ENCODE measurements at places on chromosomes 5 and 9.
A peak's percentile ranks its signal among the peaks of the same experiment; 100 is the strongest.

DNA sequence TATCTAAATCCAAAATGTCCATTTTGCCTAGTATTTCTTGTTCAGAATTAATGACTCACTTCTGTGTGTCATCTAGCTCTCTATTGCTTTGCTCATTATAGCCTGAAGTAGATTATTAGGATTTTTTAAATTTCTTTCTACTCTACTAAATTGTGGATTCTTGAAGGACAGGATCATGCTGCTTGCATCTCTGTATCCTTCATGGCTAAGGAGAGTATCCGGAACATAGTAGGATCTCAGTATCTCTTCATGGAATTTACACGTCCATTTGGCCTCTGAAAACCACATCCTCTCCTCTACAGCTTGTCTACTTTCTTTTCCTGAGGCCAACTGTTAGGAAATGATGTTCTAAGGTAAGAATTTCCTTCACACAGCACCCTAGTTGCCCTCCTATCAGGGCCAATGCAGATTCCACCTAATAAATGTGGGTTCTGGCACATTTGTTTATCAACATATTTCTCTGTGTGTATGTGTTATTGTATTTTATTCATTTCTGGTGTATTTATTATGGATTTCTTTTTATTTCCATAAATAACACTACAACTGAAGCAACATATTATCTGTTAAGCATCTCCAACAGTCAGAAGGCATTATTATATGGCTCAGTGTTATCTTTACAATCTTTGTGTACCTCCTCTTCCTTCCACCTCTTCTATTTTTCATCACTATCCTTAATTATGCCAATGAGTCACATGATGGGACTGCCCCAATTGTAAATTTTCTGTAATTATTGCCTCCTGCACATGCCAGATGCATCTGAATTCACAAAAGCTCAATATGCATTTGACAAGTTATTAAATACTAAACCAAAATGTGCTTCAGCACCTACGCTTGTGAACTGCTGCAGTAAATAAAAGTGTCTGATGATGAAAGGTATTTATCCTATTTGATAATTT is 557.8 kb upstream of the TLE4 start:
- DNase-seq = no peak

DNA sequence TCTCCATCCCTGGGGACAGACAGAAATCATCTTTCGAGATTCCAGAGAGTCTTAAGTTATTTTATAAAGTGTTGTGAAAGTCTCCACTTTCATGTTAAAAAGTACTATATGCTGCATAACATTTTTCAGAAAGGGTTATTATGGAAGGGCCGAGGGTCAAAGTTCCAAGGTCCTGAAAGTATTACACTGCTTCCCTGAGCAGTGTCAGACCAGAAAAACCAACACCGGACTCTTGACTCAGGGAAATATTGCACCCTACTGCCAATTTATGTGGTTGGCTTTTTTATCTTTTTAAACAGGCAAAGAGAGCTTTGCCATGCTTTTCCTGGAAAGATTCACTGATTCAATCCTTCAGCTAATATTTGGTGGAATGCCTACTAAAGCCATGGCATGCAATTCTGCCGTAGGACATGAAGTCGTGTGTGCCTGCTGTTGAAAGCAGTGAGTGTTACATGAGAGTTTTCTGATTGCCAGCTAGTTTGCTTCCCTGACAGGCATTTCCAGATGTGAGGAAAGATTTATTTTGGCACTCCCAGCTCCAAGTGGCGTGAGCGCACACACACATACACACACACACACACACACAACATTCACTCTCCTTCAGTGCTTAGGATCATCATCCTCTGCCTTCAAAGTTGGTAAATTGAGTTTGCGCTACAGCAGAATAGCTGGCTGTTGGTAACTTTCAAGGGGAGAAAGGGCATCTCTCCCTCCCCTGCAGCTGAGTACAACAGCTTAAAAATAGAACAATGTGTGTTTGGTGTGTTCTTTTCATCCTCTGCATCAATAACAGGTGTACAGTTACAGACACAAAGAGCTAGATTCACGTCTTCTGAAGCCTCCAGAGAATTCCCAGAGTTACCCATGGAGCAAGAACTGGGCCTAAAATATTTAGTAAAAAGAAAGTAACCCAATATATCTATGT is 45.6 kb downstream of the SLC1A3 start:
- DNase-seq = no peak

DNA sequence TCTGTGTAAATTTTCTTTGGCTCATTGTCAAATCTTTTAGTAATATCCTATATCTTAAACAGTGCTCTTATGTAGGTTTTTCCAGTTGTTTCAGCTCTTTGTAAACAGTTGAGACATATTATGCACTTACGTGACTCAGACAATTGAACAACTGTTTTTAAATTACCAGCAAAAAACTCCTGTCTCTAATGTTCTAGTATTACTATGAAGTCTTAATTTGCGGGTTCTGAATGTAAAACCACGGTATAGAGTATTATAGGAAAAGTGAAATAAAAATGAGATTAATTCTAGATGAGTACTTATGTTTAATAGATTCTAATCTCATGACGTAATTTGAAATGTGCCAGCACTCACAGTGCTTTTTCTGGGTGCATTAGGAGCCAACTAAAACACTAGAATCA is 136.0 kb downstream of the GDNF start:
- no peak for DNase-seq

- DNase-seq = no peak
These were observed 48.1 kb upstream of the NKD2 start for GRCh38 chr5:960551-960950.

- DNase-seq = peak; percentile 7
These were observed 71.9 kb downstream of the ARRDC3 start for GRCh38 chr5:91311168-91311696.

DNA sequence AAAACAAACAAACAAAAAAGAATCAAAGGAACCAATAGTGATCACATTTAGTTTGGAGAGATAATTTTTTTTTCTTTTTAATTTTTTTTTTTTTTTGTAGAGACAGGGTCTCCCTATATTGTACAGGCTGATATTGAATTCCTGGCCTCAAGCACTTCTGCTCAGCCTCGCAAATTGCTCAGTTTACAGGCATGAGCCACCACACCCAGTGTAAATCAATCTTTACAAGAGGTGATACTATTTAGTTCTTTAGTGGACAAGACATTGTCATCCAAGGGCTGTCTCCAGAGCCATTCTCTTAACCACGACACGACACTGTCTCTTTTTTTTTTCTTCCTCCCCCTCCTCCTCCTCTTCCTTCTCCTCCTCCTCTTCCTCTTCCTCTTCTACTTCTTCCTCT is 29.6 kb downstream of the ERAP2 start:
- DNase-seq = no peak

- DNase-seq = no peak
These were observed 38.9 kb downstream of the SLC35D2 start for GRCh38 chr9:96344458-96345180.

DNA sequence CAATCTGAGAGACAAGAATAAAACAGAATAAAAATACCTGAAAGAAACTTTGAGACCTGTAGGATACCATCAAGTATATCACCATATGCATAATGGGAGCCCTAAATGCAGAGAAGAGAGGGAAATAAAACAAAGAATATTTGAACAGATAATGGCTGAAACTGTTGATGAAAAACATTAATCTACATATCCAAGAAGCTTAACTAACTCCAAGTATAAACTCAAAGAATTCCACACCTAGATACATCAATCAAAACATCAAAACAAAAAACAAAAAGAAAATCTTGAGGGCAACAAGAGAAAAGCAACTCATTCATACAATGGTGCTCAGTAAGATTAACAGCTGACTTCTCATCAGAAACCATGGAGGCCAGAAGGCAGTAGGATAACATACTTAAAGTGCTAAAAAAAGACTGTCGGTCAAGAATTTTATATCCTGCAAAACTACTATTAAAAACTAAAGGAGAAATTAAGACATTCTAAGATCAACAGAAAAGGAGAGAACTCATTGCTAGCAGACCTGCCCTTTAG is 101.6 kb downstream of the FOXD1 start:
- DNase-seq = no peak

GRCh38 chr5:10481241-10481935 is 39.7 kb downstream of the ROPN1L start:
- DNase-seq = no peak

DNA sequence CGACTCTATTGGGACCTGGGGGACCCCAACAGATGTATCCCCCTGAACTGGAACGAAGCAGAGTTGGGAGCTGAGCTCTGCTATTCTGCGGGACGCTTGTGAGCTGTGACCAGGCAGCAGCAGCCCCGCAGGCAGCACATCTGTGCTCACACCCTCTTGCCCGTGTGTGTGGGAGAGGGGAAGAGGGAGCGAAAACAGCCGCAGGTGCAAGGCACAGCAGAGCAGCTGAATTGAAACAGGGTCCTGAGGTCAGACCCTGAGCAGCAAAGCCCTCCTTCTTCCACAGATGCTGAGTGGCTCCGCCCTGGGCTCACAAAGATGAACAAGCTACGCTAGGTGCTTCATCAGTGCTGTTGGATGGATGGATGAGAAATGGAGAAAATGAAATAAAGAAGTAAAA is 198.7 kb downstream of the HSPA4 start:
- DNase-seq = no peak

DNA sequence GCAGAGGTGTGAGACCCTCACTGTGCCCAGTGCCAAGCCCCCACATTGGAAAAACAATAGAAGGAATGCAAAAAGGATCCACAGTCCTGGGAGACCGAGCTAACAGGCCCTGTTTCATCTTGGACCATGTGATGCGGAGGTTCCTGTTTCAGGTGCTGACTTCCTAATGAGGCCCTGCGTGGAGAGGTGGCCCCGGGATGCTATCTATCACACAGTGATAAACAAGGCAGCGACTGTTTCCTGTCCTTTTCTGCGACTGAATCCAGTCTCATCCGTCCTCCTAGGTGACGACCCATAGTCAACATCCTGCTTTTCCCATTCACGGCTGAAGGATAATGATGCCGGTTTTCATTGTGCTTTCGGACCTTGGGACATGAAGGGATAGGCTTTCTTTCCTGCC is 56.4 kb upstream of the BOD1 start:
- DNase-seq = no peak

- no peak for DNase-seq
These were observed 12.2 kb downstream of the INVS start for GRCh38 chr9:100111235-100111634.

GRCh38 chr5:129441096-129441495 is 19.0 kb upstream of the ADAMTS19 start:
- no peak for DNase-seq

- no peak for DNase-seq
These were observed 143.4 kb upstream of the OTULINL start for GRCh38 chr5:14438195-14438606.

GRCh38 chr5:99032234-99033013 is 103.6 kb upstream of the CHD1 start:
- peak; percentile 53 for DNase-seq

GRCh38 chr9:116151966-116152381 is 1.6 kb upstream of the PAPPA start:
- DNase-seq = no peak

DNA sequence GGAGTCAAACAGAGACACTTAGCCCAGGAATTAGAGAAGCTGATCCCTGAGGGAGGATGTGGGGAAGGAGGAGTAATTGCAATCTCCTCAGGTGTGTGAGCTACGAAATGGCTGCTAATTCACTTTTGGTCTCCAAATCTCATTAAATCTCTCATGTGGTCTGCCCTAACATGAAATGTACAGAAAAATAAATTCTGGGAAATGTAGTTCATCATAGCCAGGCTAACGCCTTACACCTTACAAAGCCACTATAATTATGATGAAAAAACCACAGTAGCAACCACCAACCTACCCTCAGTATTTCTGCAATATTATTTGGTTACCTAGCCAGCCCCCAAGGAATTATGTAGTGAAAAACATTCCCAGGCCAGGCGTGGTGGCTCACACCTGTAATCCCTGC is 354.0 kb downstream of the TMEM167A start:
- no peak for DNase-seq

- no peak for DNase-seq
These were observed 419.8 kb upstream of the SMC2 start for GRCh38 chr9:103674271-103674670.

- no peak for DNase-seq
These were observed 11.1 kb upstream of the PPP1R2B start for GRCh38 chr5:156838961-156839360.

- peak; percentile 4 for DNase-seq
These were observed 218.6 kb downstream of the PJA2 start for GRCh38 chr5:109191153-109191558.

GRCh38 chr9:130104491-130105193 is 50.9 kb downstream of the GPR107 start:
- DNase-seq = no peak

DNA sequence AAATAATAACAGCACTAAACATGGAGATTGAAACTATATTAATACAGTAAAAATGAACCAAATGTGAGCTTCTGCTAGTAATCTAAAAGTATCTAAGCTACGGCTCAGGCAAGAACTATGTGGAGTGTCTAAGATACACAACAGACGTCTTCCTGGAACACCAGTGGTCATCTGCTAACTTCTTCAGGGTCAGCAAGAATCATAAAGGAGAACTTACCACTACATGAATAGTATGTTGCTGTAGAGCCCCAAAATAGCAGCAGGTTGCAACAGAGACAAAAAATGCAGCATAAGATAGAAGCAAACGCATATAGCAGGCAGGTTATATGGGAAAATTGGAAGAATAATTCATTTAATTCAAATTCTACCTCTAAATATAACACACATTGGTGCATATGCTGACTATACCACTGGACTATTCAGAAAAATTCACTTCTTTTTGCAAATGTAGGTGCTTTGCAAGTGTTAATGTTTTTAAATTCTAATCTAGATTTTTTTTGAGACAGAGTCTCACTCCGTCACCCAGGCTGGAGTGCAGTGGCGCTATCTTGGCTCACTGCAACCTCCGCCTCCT is 27.1 kb downstream of the DCTN4 start:
- no peak for DNase-seq

- no peak for DNase-seq
These were observed 96.1 kb downstream of the JAKMIP2 start for GRCh38 chr5:147686421-147686820.

DNA sequence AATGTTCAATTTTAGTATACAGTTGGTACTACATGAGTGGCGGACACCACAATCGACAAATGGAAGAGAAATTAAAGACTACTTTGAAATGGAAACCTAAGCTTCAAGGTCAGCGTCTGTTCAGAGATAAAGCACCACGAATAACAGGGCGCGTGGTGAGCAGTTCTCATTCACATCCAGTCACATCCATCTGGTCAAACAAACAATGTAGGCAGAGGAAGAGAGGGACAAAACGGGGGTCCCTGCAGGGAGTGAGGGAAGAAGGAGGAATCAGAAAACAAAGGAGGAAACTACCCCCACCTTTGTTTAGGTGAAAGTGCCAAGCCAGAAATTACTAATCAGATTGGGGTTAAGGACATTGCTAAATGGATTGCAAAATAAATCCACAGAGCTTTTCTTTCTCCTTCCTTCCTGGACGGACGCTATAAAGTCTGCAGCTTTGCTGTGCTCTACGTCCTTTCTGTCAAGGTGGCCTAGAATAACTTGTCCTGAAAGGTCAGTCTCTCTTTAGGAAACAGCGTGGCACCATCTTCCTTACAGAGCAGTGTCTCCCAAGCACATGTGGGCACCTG is 138.6 kb downstream of the ENTREP1 start:
- DNase-seq = no peak

Data from CD4-positive, alpha-beta T cell treated with Interleukin-6 for 4 hours (primary cell).